ENCODE measurements at places on chromosomes 11 and 22.
A peak's percentile ranks its signal among the peaks of the same experiment; 100 is the strongest.

DNA sequence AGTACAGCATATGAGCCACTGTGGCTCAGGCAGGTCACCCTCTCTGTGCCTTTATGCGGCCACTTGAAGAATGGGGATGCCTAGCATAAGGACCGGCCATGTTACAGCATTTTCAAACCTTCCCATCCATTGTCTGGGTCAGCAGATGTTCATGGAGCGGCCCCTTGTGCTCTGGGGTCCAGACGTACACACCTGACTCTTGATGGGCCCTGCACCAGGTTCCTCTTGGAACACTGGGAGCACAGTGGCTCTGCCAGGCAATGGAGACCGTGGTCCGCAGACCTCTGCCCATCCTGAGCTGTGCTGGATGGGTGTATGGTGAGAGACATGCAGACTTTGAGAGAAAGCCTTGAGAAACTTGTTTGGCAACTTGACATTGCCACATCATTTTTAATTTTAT, 9.8 kb downstream of the PRDM11 start:
- DNase-seq: no peak

DNA sequence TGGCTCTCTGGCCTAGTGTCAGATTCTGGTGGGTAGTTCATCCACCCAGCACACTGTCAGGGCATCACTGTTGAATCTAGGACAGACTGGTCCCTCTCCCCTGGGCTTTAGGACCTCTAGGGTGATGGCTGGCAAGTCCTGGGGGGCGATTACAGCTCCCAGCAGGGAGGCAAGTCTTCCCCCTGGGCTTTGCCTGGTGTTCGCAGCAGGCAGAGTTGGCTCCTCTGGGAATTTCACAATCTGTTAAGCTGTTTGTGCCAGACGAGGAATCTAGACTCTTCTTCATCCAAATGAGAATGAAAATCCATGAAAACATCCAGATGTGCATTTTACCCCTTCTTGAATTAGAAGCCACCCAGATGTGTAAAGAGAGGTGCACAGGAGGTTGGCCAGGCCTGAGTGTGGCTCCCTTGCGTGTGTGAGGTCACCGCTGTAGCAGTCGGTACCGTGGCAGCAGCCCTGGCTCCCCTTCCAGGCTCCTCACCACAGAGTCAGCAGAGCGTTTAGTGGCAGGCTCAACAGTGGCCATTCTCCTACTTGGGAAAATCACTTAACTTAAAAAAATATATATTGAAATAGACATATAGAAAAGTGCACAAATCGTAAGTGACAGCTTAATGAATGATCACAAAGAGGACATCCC, 99.9 kb upstream of the TBCEL start:
- no peak for DNase-seq

DNA sequence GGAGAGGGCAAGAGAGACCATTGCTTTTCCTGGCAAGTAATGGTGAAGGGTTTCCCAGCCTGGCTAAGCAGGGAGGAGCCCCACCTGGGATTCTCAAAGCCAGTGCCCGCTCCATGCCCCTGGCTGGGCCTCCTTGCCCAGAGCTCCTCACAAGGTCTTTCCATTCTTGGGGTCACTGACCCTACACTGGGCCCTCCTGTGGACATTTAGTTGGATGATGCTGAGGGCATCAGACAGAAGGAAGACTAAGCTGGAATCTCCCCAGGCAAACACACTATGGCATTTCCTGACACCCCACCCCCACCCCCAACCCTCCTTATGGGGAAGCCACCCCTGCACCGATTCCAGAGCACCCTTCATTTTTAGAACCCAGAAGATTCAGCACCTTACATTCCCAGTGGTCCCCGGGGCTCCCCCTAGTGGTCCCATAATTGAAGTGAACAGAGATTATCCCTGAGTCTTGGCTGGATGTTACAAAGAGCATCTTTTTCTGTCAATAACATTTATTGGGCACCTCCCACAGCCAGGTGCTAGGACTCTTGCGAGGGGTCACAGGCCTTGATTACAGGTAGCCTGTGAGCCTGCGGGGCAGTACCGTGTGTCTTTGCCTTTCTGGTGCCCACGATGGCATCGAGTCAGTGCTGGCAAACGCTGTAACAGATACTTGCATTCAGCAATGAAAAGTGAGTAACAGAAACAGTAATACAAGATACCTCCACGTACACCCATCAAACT, 548.5 kb downstream of the BUD13 start:
- DNase-seq: peak; percentile 21

DNA sequence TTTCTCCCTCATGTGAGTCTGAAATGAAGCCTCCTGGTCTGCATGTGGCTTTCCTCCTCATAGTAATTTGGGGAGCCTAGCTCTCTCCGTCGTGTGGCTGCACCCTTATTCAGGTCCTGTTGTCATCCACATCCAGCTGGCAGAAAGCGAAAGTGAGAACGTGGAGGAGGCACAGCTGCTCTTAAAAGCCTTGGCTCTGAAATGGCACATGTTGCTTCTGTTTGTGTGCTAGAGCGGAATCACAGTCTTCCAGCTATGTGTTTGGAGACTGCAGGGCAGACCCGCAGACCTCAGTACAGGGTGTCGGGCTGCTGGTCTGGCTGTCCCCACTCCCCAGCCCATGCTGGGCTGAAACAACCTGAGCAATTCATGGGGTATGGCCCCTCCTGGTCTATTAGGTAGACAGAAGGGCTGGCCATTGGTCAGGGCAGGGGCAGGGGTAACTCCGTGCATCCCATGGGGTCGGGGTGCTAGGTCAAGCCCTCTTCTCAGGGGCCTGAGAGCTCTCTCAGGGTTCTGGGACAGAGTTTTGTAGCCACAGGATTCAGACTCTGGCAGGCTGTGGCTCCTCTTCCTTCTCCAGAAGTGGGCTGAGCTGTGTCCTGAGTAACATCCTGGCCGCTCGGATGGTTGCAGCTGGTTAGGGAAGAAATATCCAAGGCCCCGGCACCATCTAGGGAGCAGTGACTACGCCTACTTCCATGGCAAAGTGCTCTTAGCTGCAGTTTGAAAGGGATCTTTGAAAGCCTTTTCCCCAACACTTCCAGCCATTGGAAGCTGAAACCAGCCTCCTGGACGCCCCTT, 50.6 kb downstream of the C11orf96 start:
- no peak for DNase-seq

DNA sequence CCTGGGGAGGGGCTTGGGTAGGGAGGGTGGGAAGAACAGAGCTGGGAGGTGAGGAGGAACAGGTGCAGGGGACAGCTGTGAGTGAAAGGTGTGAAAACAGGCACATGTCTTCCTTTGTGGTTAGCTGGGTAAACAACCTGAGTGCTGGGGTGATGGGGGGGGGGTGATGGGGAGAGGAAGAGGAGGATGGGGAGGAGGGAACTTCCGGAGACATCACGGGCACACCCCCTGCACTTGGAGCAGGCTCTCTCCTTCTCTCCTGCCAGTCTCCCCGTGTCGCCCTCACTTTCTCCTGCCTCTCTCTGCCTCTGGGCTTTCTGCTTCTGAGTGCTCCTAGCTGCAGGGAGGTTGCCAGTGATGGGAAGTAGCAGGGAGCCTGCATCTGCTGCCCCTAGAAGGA, 8.8 kb downstream of the CXCR5 start:
- no peak for DNase-seq

- no peak for DNase-seq
These were observed 102.3 kb upstream of the PITPNB start for GRCh38 chr22:28021116-28021997.

DNA sequence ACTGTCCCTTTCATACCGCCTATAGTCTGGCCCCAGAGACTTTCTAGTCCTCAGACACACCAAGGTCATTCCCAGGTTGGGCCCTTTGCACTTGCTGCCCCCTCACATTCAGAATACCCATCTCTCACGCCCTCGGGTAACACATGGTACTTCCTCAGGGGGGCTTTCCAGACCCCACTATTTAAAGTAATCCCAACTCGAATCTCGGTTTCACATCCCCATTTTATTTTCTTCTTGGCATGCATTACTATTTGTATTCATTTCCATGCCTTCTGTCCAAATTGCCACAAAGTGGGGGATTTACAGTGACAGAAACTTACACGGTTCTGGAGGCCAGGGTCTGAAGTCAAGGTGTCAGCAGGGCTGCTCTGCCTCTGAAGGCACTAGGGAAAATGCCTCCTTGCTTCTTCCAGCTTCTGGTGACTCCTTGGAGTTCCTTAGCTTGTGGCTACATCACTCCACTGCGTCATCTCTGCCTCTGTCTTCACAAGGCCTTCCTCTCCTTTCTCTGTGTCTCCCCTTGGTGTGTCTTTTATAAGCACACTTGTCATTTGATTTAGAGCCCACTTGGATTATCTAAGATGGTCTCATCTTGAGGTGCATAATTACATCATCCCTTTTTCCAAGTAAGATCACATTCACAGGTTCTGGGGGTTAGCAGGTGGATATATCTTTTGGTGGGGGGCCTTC, 15.1 kb downstream of the RCN1 start:
- DNase-seq: no peak

- DNase-seq: no peak
These were observed 106.0 kb downstream of the BCR start for GRCh38 chr22:23286296-23286695.

DNA sequence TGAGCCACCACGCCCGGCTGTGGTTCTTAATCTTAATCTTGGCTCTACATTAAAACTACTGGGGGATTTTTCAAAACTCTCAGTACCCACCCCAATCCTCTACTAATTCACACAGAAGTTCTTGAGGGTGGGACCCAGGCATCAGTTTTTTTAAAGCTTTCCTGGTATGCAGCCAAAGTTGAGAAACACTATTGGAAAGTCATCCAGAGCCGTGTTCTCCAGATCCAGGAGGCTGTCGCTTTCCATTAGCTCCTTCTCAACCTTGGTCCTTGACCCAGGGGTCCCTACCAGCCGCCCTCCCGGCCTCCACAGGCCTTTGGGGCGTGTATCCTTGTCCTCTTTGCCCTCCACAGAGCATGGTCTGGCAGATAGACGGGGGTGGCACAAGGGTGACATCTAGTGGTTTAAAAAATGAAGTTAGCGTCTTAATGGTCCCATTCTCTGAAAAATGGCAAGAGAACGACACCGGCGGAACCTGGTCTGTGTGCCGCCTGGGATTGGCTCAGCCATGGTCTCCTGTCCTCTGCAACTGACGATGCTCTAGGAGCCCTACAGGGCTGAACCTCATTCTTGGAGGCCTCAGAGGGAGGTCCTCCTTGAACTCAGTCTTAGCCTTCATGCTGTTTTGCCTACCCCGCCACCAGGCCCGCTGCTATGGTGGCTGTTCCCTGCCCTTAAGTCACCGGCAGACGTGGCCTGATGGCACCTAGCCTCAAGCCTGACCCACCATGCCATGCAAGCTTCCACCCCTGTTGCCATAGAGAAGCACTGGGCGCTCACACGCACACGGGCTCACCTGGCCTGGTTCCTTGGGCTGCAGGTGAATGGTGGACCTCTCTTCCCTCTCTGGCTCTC, 152.0 kb upstream of the SYN3 start:
- peak; percentile 49 for DNase-seq

DNA sequence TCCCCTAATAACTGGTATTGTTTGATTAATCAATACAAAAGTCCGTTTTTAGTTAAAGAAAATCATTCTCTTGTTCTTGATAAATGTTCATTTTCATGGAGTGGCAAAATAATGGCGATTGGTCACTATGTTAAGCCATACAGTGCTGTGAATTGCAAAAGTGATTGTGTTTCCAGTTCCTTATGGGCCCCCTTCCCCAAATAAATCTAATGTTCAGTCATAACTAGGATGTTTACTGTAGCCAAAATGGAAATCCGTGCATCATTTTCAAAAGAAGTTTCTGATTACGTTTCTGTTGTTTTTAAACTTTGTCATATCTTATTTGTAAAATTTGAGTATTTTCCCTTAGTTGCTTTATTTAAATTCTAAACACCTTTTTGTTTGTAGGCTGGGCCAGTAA, 845 bp downstream of the RBM7 start:
- peak; percentile 11 for DNase-seq

- no peak for DNase-seq
These were observed 557.2 kb downstream of the BUD13 start for GRCh38 chr11:116215471-116216113.

GRCh38 chr11:1401656-1402221, 12.0 kb downstream of the BRSK2 start:
- DNase-seq: peak; percentile 49

All from fibroblast of mammary gland (primary cell).